ENCODE measurements at places on chromosomes 1 and 21. TPM values are rescaled to one million over a fixed set of nuclear protein-coding genes. Genes with fewer than 3 reads are reported as not detected.

Gene OR2M3
- not detected for total RNA-seq

Gene CFHR1
- not detected for total RNA-seq

Gene LYPD8
- total RNA-seq, result not detected

Gene MEX3A
- total RNA-seq, result 34.5 TPM

Gene MYBPH
- not detected for total RNA-seq

Gene FNDC10
- 8.0 TPM for total RNA-seq

Gene C4BPA
- total RNA-seq, result not detected

Gene NBPF10
- 1.4 TPM for total RNA-seq

All from kidney epithelial cell (primary cell).